Posterior vena cava (tissue), 2 donors: ENCODE measurements at places on chromosomes 1 and 21. TPM values are rescaled to one million over a fixed set of nuclear protein-coding genes. Genes with fewer than 3 reads are reported as not detected.
A peak's percentile ranks its signal among the peaks of the same experiment; 100 is the strongest.

GRCh38 chr1:25500694-25501093 lies 42.7 kb upstream of the LDLRAP1 start:
- no peak for DNase-seq

DNA sequence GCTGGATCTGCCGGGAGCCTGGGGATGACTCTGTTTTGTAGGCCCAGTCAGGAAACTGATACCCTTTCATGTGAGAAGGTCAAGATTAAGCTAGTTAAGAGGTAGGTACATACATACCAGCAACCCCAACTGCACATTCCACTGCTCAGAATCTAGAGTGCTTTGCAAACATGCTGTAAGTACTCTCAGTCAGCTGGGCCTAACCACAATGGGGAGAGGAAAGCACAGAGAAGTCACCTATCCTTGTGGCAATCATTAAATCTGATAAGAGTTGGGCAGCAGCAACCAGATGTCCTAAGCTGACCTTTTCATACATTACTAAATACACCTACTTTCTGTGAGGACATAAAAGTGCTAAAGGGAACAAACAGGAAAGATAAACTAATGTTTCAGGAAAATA lies 2.5 kb downstream of the ETV3 start:
- DNase-seq: no peak

DNA sequence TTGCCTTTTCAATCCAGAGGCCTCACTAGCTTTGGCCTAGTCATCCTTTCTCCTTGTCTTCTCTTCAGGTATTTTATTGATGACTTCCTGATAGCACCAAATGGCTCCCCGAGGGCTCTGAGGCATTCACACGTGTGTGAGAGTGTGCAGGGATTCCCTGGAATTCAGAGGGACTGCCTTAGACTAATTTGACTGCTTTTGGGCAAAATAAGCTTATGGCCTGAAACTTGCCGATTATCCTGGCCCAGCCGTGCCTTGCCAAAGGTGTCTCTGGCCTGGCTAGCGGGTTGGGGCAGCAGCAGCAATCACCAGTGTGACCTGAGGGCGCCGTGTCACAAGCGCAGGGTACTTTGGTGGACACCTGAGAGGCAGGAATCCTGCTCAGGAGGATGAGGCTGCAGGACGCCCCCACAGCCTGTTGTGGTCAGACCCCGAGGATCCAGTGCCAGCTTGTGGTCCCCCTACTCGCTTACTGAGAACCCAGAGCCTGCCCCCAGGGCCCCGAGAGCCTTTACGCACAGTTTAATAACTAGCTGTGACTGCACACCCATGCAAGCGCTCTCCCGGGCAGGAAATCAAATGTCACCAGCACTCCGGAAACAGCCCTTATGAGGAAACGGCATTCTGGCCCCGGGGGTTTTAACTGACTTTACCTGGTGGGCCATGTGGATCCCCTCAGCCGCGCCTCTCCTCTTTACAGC lies 62.8 kb upstream of the PDE9A start:
- peak; percentile 72 for DNase-seq

- no peak for DNase-seq
Measured at GRCh38 chr1:51708911-51709760, 92.2 kb downstream of the OSBPL9 start.

- DNase-seq: no peak
Measured at GRCh38 chr1:223794136-223794880, 51.4 kb downstream of the TP53BP2 start.

DNA sequence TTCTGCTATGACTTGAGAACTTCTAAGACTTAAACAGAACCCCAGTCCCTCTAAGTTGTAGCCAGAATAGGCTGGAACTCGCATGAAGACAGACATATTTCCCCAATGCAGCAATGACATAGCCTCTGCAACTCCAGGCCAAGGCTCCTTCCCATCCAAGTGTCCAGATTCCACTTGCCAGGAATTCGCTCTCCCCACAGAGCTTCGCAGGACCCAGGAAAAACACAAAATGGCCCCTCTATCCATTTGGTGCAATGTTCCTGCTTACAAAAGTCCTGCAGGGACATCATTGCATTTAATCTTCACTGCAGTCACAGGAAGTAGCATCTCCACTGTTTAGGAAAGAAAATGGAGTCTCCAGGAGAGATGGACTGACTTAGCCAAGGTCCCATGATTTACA lies 147.5 kb upstream of the KLHDC7A start:
- no peak for DNase-seq

GRCh38 chr1:162765788-162766187 lies 24.7 kb upstream of the HSD17B7 start:
- no peak for DNase-seq

GRCh38 chr21:32143241-32143939 lies 135.5 kb downstream of the MIS18A start:
- DNase-seq: peak; percentile 84

GRCh38 chr21:45421846-45422775 lies 17.1 kb downstream of the COL18A1 start:
- peak; percentile 78 for DNase-seq

GRCh38 chr1:36924282-36924811 lies 110.0 kb downstream of the GRIK3 start:
- no peak for DNase-seq

GRCh38 chr1:159014851-159015250 lies 5.1 kb downstream of the IFI16 start:
- DNase-seq: no peak

DNA sequence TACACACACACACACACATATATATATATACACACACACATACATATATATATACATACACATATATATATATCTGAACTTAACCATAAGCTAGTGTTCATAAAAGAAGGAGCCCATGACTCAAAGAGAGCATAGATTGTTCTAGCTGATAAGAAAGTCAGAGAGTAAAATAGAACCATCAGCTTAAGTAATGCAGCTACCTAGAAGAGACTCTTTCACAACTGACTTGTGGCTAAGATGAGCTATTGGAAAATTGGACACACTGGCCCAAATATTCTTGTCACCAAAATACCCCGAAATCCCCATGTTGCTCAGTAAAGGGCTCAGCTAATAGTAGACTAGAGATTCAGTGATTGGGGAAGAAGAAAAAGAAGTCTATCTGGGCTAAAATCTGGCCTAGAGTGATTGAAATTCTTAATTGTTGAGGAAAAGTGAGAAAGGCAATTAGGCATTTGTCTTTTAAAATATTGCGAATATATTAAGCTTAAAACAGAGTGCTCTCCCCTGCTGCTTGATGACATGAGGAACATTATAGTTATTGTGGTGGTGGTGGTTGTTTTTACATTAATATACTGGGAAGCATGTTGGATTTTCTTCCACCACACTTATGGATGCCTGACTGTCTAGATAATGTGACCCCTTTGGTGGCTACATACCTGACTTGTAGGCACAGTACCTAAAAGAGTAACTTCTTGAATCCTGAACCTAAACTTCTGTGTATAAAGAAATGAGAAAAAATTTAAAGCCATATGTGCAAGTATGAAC lies 6.3 kb downstream of the SLAMF1 start:
- no peak for DNase-seq

GRCh38 chr21:25062061-25062460 lies 545.2 kb downstream of the MRPL39 start:
- DNase-seq: no peak

GRCh38 chr1:230866171-230867070 lies 1.9 kb downstream of the C1orf198 start:
- no peak for DNase-seq

GRCh38 chr1:245365095-245366020 lies 210.6 kb downstream of the KIF26B start:
- no peak for DNase-seq

GRCh38 chr1:69504730-69505252 lies 62.9 kb upstream of the LRRC7 start:
- no peak for DNase-seq

GRCh38 chr1:174637487-174637886 lies 189.7 kb downstream of the GPR52 start:
- DNase-seq: no peak

GRCh38 chr21:41552254-41552653 lies 44.3 kb upstream of the TMPRSS2 start:
- DNase-seq: no peak

The UBE2U gene
- not detected for total RNA-seq

The CLEC20A gene
- not detected for total RNA-seq

The UTS2 gene
- not detected for total RNA-seq

The C1orf116 gene
- not detected for total RNA-seq

The SLC27A3 gene
- 60.5 TPM for total RNA-seq

The DENND2D gene
- 15.7 TPM for total RNA-seq

The HTR6 gene
- total RNA-seq: not detected

The LCE1C gene
- not detected for total RNA-seq

The KRTAP20-1 gene
- not detected for total RNA-seq
